ENCODE measurements at places on chromosomes 16 and 17. TPM values are rescaled to one million over a fixed set of nuclear protein-coding genes. Genes with fewer than 3 reads are reported as not detected.

DNA sequence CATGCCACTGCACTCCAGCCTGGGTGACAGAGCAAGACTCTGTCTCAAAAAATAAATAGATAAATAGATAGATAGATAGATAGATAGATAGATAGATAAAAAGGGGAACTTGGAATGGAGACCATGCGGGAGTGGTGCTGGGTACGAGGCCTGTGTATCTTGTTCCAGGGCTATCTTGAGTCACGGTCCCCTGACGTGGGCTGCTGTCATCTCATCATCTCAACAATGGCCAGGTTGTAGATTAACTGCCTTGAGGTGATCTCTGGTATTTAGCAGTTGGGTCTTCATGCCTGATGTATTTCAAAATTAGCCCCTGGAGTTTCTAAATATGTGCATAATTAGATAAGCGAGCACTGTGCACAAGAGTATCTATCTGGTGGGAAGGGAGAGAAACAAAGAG, 212.1 kb downstream of the CDRT15L2 start:
- H3K4me1 ChIP-seq: no peaks in the 10 kb centered on the region
- H3K4me3 ChIP-seq: no peak overlapping the region
- peaks cover 2% of the 10 kb centered on the region for H3K27me3 ChIP-seq
- no peak overlapping the region for H3K27ac ChIP-seq

DNA sequence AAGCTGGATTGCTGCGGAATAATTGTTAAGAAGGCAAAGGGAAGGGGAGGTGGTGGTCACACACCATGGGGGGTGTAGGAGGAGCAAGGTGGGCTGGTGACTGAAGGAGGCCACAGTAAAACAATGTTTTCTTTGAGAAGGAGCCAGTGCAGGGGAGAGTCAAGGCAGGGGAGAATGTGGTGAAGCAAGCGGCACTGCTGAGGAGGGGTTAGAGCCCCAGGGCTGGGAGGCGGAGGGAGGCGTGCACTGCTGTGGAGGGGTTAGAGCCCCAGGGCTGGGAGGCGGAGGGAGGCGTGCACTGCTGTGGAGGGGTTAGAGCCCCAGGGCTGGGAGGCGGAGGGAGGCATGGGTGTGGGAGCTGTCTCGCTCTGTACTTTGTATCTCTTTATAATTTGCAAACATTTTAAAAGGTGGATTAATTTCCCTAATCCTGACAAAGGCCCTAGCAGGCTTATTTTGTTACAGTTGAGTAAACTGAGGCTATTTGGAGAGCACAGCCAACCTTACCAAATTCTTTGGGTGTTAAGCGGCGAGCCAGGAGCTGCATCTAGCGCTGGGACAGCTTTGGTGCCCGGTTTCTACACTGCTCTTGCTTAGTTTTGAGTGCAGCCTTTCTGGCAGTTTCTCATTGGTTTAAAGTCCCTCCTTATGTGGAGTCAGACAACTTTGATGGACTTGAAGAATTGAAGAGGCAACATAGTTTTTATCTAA, 20.9 kb downstream of the RPTOR start:
- DNase-seq: no peak
- no peaks in the 10 kb centered on the region for H3K36me3 ChIP-seq
- no peak overlapping the region for H3K4me3 ChIP-seq
- H3K27me3 ChIP-seq: no peaks in the 10 kb centered on the region
- H3K27ac ChIP-seq: no peak overlapping the region

DNA sequence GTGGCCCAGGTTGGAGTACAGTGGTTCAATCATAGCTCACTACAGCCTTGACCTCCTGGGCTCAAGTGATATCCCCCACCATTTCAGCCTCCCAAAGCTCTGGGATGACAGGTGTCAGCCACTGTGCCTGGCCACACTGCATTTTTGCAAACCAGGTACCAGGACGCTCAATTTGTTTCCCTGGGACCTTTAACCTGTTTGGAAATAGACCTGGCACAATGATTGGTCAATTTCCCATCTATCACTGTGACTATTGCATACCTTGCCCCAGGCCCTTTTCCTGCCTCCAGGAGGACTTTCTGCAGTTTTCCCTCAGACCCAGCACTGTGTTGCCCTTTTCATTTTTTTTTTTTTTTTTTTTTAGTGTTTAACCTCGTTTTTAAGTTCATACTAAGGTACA, 11.1 kb upstream of the FUS start:
- H3K36me3 ChIP-seq: no peaks in the 10 kb centered on the region
- H3K27ac ChIP-seq: no peak overlapping the region
- no peak for DNase-seq
- H3K27me3 ChIP-seq: no peaks in the 10 kb centered on the region
- no peak overlapping the region for H3K4me3 ChIP-seq
- no peaks in the 10 kb centered on the region for H3K4me1 ChIP-seq

GRCh38 chr16:30805056-30805369, 18.0 kb upstream of the ZNF629 start:
- peaks cover 14% of the 10 kb centered on the region for H3K4me1 ChIP-seq
- peak; percentile 40 for DNase-seq
- H3K4me3 ChIP-seq: peak overlapping the region; percentile 63
- H3K36me3 ChIP-seq: no peaks in the 10 kb centered on the region
- peak overlapping the region; percentile 45 for H3K27ac ChIP-seq
- peaks cover 1% of the 10 kb centered on the region for H3K27me3 ChIP-seq

DNA sequence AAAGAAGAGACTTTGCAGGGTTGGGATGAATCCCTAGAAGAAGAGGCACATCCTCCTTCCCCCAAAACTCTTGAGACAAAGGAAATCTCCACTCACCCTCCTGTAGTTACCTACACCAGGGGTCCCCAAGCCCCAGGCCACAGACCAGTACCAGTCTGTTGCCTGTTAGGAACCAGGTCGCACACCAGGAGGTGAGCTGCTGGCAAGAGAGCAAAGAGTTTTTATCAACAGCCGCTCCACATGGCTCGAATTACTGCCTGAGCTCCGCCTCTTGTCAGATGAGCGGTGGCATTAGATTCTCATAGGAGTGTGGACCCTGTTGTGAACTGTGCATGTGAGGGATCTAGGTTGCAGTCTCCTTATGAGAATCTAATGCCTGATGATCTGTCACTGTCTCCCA, 98.9 kb downstream of the CCT6B start:
- H3K4me3 ChIP-seq: no peak overlapping the region
- no peak for DNase-seq
- no peaks in the 10 kb centered on the region for H3K36me3 ChIP-seq
- H3K27me3 ChIP-seq: peaks cover 9% of the 10 kb centered on the region
- no peak overlapping the region for H3K27ac ChIP-seq

DNA sequence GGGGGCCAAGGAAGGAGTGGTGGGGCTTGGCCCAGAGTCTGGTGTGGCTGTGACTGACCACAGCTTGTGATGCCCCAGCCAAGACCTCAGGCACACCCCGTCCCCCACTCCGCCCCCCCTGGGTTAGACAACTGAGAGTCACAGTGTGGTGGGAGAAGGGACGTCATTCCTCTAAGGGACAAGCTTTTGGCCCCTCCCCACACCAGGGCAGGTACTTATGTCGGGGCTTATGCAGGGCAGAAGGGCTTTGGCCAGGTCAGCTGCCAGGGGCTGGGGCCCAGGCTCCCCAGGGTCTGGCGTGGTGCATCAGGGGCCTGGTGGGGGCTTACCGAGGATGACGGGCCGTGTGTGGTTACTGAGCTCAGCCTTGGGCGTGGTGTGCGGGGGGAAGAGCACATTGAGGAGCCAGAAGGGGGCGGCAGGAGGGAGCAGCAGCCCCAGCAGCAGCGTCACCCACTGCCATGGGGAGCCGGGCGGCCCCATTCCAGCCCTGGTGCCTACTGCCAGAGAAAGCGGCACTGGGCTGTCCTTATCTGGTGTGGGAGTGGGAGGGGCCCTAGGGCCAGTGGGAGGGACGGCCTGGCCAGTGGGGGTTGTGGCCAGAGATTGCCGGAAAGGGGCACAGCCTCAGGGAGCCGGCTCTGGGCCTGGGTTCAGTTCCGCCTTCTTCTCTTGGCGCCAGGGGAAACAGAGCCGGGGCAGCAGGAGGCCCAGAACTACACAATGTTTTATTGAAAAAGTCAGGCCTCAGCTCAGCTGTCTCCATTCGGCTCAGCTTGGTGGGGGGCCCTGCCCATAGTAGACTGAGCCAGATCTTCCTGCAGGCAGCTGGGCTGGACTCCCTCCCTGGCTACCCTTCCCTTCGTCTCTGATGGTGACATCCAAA, at the start of gene LCAT:
Gene LCAT, minus strand, starts transcription at position 502 of the 886 bp plus-strand sequence. Its CDS starts 19 bp downstream, at position 483.
- H3K36me3 ChIP-seq: peaks cover 1% of the 10 kb centered on the region
- H3K4me3 ChIP-seq: no peak within 1 kb of the TSS
- H3K4me1 ChIP-seq: peaks cover 23% of the 10 kb centered on the region
- no peaks in the 10 kb centered on the region for H3K27me3 ChIP-seq
- no peak within 1 kb of the TSS for H3K27ac ChIP-seq
- no peak for DNase-seq

DNA sequence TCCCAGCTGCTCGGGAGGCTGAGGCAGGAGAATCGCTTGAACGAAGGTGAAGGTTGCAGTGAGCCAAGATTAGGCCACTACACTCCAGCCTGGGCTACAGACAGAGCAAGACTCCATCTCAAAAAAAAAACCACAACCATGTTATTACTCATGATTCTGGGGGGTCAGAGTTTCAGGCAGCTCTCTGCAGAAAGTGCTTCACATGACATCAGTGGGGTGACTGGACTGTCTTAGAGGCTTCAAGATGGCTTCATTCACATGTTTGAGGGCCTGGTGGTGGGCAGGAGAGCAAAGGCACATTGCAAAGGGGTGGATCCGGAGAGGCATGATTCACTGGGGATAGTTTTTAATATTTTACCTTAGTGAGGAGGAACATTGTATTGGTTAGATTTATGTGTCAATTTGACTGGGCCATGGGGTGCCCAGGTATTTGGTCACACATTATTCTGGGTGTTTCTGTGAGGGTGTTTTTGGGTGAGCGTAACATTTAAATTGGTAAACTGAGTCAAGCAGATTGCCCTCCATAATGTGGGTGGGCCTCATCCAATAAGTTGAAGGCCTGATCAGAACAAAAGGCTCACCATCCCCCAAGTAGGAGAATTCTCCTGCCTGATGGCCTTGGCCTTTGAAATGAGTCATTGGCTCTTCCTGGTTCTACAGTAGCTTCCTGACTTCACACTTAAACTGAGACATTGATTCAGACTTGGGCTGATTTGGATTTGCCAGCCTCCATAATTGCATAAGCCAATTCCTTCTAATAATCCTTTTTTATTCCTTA, 109.8 kb downstream of the GOSR1 start:
- peaks cover 4% of the 10 kb centered on the region for H3K4me1 ChIP-seq
- H3K36me3 ChIP-seq: no peaks in the 10 kb centered on the region
- peaks cover 2% of the 10 kb centered on the region for H3K27me3 ChIP-seq
- H3K27ac ChIP-seq: no peak overlapping the region

DNA sequence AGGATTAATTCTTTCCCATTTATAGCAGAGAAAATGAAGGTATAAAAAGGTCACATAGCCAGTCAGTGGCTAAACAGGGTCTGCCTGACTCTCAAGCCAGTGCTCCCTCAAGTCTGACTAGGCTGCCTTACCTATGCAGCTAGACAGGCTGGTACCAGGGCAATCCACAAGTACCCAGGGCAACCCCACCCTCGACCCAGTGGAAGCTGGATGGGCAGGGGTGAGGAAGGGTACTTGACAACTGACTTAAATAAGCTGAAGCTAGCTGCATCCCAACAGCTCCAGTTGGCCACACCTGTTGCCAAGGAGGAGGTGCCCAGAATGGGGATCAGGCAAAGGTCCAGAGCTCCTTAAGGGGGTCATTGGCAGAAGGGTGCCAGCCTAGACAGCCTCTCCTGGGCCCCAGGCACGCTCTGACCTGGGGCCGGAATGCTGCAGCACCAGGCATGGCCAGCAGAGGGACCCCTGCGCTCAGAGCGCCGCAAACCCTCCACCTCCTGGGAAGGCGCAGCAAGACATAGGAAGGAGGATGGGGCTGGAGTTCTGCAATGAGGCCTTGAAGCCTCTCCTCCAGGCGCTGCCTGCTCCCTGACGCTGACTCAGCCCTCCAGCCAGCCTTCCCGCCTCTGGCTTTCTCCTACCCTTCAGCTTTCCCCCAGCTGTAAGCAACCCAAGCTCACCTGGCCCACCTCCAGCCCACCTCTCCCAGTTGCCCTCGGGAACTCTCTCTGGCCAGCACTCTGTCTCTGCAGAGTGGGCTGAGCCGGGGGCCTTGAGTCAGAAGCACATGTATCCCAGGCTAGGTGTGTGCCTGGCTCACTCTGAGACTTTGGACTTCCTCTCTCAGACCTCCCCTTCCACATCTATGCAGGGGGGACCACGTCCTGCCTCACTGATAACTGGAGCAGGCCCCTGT, 28.8 kb downstream of the MPP2 start:
- no peaks in the 10 kb centered on the region for H3K27me3 ChIP-seq
- no peaks in the 10 kb centered on the region for H3K36me3 ChIP-seq

DNA sequence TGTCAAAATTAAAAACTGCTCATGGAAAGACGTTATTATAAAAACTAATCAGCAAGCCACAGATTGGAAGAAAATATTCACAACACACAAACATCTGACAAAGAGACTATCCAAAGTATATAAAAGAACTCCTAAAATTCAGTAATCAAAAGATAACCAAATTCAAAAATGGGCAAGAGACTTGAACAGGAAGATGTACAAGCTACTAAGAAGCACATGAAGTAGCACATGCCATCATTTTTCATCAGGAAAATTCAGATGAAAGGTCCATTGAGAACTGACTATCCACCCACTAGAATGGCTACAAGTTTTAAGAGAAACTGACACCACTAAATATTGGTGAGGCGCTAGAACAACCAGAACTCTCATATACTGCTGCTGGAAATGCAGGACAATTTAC, 3.4 kb upstream of the HLF start:
- peaks cover 30% of the 10 kb centered on the region for H3K27me3 ChIP-seq
- no peaks in the 10 kb centered on the region for H3K36me3 ChIP-seq
- no peak overlapping the region for H3K4me3 ChIP-seq

DNA sequence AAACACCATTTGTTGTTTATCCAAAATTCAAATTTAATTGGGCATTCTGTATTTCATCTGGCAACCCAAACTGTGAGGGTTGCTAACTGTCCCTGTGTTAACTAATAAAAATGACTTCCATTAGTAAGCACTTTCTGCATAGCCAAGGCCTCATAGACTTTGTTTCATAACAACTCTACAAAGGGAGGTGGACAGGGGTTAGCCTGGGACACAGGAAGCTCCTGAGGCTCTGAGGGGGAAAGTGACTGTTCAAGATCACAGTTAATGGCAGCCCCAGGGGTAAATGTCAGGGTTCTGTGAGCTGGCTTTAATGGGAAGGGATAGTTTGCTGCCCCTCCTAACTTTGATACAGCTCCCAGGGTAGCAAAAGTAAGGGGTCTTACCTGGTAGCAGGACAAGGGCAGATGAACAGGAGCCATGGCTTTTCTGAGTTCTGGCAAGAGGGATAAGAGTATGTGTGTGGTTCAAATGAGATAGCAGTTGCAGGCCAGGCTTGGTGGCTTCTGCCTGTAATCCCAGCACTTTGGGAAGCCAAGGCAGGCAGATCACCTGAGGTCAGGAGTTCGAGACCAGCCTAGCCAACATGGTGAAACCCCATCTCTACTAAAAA, 2.2 kb downstream of the HEATR9 start:
- DNase-seq: no peak
- no peak overlapping the region for H3K4me3 ChIP-seq
- peaks cover 14% of the 10 kb centered on the region for H3K4me1 ChIP-seq
- peaks cover 3% of the 10 kb centered on the region for H3K36me3 ChIP-seq

GRCh38 chr17:17926036-17926435, 46.2 kb downstream of the TOM1L2 start:
- no peak overlapping the region for H3K27ac ChIP-seq
- no peak overlapping the region for H3K4me3 ChIP-seq
- H3K36me3 ChIP-seq: no peaks in the 10 kb centered on the region
- H3K4me1 ChIP-seq: peaks cover 4% of the 10 kb centered on the region
- H3K27me3 ChIP-seq: no peaks in the 10 kb centered on the region
- no peak for DNase-seq

MILR1 gene
- not detected for total RNA-seq

SP2 gene
- total RNA-seq: 15.1 TPM

TPPP3 gene
- not detected for total RNA-seq

ZNF232 gene
- 14.2 TPM for total RNA-seq

ACTG1 gene
- total RNA-seq: 3,773 TPM

RASL10B gene
- total RNA-seq: 0.73 TPM
